Activated CD4-positive, alpha-beta T cell treated with anti-CD3 and anti-CD28 coated beads, Interleukin-2, amount 10 ng/mL, durations not matched to agents 24 days and 14 days (primary cell): ENCODE measurements at places on chromosomes 13 and 19. TPM values are rescaled to one million over a fixed set of nuclear protein-coding genes. Genes with fewer than 3 reads are reported as not detected.

The MBD3L3 gene
- not detected in 2 replicates for total RNA-seq

GRCh38 chr13:34611671-34612070 lies 330.4 kb upstream of the NBEA start:
- DNase-seq = no peak

The KLK10 gene
- total RNA-seq = not detected in 2 replicates

GRCh38 chr19:16508546-16508945 lies 12.4 kb downstream of the C19orf44 start:
- DNase-seq = no peak

The SPTBN4 gene
- total RNA-seq = 0.36 and 0.51 TPM in 2 replicates
